Activated T-cell treated with anti-CD3 and anti-CD28 coated beads for 4 hours (primary cell): ENCODE measurements at places on chromosomes 1 and 21.

GRCh38 chr1:87993051-87993450 lies 664.4 kb downstream of the LMO4 start:
- no peak for DNase-seq

DNA sequence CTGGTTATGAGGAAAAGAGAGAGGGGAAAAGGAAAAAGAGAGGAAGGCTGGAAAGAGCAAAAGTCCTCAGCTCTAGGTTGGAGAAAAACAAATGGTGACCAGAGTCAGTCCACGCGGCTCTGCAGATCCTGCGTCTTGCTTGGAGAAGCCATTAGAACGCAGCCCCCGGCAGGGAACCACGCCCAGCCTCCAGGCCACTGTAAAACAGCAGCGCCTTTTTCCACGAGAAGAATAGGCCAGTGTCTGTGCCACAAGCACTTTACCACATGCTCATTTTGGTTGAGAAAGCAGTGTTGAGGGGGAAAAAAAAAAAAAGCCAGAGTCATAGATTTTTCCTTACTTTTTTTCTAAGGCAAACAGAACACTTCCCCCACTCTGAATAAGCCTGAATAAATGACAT lies 846.9 kb upstream of the ADAMTS5 start:
- DNase-seq, result no peak

GRCh38 chr1:184755226-184756065 lies 788 bp upstream of the EDEM3 start:
- DNase-seq, result peak; percentile 7

DNA sequence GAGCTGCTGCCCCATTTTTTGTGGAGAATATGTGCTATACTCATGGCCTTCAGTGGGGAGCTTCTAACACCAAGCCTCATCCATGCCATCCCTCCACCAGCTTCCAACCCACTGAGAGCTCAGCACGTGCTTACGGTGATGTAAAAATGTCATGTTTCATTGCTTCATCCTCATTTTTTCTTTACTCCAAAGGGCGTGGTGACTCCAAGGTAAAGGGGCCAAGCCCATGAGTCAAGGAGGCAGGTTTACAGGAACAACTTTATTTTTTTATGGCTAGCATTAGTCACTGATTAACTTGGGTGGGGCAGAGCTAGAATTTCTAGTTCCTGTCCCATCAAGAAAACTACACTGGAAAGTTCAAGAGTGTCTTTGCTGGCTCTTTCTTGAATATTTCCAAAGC lies at the start of gene C1orf226:
TSS of gene C1orf226 (plus strand) at position 346 of the 400 bp plus-strand sequence. CDS start 174 bp downstream, outside the sequence.
- no peak for DNase-seq

- DNase-seq, result no peak
Measured at GRCh38 chr1:245682638-245683628, 528.1 kb downstream of the KIF26B start.

DNA sequence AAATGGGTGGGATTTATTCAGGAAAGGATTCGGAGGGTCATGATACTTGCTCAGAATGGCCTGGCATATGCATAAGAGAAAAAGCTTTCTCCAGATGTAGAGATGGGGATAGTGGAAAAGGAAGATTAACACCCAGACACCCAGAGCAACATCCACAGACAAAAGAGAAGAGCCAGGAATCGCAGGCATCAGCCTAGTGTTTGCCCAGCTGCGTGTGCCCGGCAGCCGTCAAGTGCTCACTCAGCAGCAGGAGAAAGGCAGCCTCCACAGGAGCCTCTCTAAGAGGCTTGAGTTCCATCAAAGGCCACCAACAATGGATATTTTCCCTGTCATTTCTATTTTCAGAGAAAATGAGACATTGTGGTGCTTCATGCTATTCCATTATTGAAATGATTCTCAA lies 54.7 kb downstream of the NTPCR start:
- no peak for DNase-seq

- DNase-seq, result no peak
Measured at GRCh38 chr1:153774026-153774595, 1.1 kb upstream of the SLC27A3 start.

DNA sequence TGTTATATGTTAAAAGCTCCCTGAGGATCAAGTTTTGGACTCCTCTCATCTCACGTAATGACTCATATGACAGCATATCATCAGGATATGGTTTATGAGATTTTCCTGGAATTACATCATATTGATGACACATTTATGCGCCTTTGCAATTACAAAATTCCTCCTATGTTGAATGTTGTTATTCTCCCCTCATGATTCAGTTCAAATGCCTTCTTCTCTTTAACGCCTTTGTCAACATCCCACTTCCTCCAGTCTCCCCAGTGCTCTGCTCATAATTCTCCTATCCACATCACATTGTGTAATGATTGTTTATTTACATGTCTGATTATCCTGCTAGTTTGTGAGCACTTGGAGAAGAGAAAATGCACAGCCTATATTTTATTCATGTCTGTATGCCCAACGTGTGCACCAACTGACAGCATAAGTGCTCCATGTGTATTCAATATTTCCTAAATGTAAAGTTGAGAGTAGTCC lies 80.9 kb upstream of the BACH1 start:
- DNase-seq, result no peak

DNA sequence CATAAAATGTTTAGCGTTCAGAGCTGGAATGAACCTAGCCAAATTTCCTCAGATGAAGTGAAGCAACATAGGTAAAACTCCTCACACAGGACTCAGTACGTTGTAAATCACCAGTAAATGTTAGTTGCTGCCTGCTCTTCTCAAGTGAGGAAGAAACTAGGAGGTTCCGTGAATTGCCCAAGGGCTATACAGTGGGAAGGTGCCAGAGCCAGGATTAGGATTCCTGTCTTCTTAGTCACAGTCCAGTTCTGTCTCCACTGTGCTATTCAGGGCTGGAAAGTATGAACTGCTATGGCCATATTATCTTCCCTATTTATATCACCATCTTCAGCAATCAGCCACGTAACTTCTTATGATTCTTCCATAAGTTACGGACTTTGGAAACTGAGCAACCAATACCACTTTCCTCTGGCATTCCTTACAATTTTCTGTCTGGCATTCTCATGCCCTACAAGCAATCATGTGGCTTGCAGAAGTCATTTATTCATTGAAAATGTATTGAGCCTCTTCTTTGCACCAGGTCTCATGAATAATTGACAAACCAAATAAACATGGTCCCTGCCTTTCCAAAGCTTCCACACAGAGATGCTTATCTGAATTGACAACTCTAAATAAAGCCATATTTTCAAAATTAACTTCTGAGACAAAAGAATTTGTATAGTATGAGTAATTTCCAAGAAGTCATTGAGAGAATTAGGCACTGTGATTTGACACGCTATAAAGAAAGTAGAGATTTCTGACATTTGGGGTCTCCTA lies 271.6 kb upstream of the SGIP1 start:
- no peak for DNase-seq

- no peak for DNase-seq
Measured at GRCh38 chr1:186658999-186659398, 21.2 kb downstream of the PTGS2 start.

GRCh38 chr1:30637183-30637980 lies 86.0 kb downstream of the MATN1 start:
- no peak for DNase-seq

DNA sequence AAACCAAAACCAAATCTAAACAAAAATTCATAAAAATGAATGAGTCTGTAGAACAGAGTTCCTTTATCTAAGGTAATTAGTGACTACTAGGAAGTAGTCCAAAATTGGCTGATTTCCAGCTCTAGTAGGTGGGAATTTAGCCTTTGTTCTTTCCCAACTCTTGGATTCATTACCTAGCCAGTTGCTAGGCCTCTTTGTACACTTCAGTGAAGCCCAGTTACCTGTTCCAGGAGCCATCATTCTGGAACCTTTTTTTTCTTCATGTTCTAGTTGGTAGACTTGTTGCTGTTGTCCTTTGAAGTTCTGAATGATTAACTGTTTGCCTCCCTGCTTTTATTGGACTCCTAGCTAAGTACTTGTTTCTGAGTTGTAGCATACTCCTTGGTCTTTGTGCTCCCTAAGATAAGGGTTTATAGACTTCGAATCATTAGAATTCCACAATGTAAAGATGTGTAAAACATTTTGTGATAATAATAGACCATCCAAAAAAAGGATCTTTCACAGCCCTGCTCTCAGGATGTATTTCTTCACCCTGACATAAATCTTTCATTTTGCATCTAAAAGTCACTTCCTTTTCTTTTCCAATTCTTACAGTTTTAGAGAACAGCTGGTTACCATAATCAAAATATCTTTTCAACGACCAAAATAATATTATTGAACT lies 9.8 kb downstream of the PLA2G4A start:
- no peak for DNase-seq

DNA sequence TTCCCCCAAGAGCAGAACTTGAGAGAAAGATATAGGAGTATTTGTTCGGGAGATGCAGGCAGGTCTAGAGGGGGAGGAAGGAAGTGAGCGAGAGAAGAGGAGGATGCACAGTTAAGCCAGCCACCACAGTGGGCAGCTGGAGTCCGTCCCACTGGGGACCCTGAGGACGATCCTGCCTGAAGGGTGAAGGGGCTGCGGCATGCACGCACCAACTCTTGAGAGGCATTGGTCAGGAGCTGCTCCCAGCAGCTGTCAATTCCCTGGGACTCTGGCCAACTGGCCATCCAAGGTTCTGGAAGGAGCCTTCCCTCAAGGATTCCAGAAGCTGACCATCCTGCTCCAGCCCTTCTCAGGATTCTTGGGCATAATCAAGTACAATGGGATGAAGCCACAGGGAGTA lies 246.9 kb downstream of the MATN1 start:
- no peak for DNase-seq

DNA sequence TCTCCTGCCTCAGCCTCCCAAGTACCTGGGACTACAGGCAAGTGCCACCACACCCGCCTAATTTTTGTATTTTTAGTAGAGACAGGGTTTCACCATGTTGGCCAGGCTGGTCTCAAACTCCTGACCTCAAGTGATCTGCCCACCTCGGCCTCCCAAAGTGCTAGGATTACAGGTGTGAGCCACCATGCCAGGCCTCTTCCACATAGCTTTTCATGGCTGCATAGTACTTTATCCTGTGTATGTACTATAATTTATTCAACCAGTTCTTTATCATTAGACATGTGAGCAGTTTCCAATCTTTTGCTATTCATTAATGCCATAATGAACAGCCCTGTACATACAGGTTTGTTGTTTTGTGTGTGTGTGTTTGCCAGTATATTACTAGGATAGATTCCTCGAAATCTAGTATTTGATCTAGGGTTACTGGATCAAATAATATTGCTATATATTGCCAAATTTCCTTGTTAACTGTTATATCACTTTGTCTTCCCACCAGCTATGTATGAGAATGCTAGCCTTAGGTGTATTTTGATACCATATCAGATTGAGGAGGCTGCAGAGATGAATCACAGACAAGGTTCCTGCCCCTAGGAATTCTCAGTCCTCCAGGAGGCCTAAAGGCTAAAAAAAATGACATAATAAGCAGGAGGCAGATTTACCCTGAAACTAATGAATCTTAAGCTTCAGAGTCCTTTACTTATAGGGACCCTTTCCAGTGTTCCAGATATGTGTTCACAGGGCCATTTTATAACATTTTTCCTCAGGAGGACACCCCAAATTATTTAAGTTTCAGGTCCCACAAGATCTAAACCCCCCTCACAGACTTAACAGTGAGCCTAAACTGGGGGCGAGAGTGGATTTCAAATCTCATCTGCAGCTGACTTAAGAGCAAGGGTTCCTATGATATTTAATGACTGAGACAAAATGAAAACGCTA lies 2.1 kb upstream of the PDIK1L start:
- DNase-seq, result no peak

DNA sequence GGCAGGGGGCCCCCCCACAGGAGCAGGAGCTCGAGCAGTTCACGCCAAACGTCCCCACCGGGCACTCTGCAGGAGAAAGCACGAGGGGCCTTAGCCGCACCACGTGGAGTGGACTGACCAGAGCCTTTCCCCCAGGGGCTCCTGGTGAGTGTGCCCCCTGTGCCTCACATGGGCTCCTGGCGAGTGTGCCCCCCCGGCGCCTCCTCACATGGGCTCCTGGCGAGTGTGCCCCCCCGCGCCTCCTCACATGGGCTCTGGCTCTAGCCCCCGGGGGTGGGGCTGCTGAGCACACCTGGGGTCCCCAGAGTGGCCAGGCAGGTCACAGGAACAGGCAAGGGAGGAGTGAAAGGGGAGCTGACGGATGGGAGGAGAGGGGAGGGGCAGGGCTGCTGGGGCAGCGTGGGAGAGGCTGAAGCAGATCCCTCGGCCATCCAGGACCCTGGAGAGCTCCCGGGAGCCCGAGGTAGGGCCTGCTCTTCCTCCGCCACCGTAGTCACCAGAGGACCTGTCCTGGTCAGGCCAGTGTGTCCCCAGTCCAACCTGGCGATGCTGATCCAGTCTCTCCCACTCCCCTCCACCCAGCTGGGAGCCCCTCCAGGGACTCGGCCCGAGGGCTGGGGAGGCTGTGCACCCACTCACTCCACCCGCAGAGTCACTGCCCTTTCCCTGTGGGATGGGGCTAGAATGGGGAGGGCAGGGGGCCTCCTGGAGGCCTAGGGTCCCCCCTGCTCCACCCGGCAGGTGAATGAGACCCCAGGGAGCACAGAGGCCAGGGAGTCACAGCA lies 47.6 kb downstream of the ARHGEF16 start:
- no peak for DNase-seq

- DNase-seq, result no peak
Measured at GRCh38 chr1:93828367-93828755, 50.6 kb downstream of the DNTTIP2 start.

GRCh38 chr1:65055747-65056146 lies 89.4 kb upstream of the JAK1 start:
- DNase-seq, result no peak

- no peak for DNase-seq
Measured at GRCh38 chr1:71427066-71427465, 346.2 kb upstream of the ZRANB2 start.

DNA sequence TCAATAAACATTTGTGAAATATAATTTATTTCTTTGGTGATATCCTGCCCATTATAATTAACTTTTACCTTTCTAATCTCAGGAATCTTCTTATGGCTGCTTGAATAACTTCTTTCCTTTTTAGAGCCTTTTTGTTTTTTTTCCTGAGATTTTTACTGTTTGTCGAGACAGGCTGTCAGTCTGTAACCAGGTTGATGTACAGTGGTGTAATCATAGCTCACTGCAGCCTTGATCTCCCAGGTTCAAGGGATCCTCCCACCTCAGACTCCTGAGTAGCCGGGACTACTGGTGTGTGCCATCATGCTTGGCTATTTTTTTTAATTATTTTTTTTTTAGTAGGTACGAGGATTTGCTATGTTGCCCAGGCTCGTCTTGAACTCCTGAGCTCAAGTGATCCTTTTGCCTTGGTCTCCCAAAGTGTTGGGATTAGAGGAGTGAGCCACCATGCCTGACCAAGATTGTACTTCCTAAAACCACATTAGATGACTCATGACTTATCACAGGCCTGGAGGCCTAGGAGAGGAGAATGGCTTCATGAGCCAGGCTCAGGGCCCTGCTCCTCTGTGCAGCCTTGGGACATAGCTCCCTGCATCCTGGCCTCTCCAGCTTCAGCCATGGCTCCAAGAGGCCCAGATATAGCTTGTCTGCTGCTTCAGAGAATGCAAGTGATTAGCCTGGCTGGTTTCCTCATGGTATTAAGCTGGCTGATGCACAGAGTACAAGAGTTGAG lies 48.6 kb downstream of the CTH start:
- DNase-seq, result no peak

DNA sequence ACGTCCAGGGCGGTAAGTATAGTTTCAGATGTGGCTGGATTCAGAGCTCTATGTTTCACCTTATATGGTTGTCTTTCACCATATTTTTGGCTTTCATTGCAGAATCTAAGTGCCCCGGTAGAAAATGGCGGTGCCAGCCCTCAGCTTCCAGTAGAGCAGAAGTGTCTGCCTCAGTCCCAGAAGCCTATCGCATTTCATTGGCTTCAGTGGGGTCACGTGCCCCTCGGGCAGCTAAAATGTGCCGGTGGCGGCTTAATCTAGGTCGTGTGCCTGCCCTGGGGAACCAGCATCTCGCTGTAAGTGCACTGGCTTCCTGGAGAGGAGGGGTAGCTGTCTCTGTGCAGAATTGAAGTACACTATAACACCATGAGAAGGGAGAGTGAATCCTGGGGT lies 107.4 kb upstream of the MAGI3 start:
- DNase-seq, result no peak
